Stimulated activated CD8-positive, alpha-beta memory T cell treated with anti-CD3 and anti-CD28 coated beads, Interleukin-4, amount 100 ng/mL, for 1 hour (primary cell): ENCODE measurements at places on chromosomes 12 and 14.

DNA sequence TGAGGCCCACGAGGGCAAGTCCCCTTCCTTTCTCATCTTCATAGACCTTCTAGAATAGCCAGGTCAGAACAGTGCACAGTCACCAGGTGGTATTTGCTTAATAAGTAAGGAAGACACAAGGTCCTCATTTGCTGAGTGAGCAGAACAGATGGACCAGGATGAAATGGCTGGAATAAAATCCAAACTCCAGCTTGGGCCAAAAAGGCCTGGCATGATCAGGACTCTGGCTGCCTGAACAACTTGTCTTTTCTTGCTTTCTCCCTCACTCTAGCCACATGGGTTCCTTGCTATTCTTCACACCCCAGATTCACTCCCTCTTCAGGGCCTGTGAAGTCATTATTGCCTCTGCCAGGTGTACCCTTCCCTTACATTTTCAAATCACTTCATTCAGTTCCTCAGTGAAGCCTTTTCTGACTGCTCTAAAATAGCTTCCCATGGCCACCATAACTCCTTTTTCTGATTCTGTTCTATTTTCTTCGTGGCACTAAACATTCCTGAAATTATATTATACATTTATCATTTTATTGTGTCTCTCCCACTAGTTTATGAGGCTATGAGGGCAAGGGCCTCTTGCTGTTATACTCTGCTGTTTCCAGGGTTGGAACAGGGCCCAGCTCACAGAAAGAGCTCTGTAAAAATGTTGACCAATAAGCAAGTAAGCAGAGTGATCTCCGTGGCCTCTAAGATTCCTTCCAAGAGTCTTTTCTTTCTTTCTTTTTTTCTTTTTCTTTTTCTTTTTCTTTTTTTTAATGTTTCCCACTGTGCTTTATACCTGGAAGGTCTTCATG lies 150.8 kb downstream of the TTC8 start:
- DNase-seq: no peak

GRCh38 chr12:114483996-114484395 lies 78.1 kb upstream of the TBX5 start:
- DNase-seq: no peak

- DNase-seq: no peak
Observed at GRCh38 chr12:45049912-45050750, 768 bp downstream of the DBX2 start.

GRCh38 chr14:88421286-88421685 lies 35.8 kb downstream of the SPATA7 start:
- DNase-seq: no peak

DNA sequence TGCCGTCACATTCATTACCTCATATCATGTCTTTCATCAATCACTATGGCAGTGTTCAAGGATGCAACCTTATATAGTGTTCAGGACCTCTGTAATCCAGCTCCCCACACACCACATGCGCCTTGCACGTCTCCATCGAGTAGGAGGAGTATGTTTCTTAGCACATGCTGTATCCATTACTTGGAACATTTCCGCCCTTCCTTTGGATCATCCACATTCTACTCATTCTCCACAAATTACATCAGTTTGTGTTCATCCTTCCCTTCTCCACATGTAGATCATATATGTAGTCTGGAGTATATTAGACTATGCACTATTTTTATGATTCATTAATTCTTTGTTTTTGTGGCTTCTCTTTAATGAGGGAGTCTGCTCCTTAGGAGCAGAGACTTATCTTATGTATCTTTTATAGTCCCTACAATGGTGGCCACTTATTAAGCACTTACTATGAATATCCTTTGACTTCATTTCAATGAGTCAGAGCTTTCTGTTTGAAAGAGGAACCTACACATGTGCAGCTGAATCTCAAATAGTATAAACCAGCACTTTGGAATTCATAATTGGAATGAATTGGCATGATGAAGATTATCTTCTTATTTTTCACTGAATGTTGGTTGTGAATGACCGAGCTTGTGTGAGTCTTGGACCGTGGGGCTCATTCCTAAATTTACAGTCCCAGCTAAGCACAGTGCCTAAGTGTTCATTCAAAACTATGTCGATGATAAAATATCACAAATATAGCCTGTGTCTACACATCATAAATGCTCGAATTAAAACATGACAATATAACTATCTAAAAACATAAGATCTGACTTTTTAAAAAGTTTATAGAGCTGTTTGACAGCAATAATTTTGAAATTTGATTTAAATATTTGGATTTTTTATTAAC lies 30.2 kb upstream of the NPAS3 start:
- no peak for DNase-seq

GRCh38 chr12:98533723-98534251 lies 18.4 kb downstream of the TMPO start:
- DNase-seq: no peak

- DNase-seq: peak; percentile 52
Observed at GRCh38 chr14:102928412-102929240, 6.2 kb downstream of the AMN start.

DNA sequence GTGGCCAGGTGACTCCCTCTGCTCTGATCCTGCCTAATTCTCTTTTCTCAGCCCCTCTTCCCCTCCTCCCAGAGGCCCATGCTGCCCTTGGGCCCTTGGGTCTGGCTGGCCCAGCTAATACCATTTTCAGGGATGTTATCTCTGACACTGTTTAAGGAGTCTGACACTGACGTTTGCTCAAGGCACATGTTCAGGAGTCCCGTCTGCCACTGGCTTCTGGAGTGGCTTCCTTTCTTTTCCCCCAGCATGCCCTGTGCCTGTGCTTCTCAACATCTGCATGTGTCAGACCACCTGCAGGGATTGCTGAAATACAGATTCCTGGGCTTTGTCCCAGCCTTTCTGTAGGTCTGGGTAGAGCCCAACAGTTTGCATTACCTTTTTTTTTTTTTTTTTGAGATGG lies 128.9 kb downstream of the BCL11B start:
- no peak for DNase-seq

GRCh38 chr12:124508381-124509079 lies 58.9 kb downstream of the NCOR2 start:
- no peak for DNase-seq

- no peak for DNase-seq
Observed at GRCh38 chr14:96603350-96604255, 101.4 kb downstream of the PAPOLA start.

DNA sequence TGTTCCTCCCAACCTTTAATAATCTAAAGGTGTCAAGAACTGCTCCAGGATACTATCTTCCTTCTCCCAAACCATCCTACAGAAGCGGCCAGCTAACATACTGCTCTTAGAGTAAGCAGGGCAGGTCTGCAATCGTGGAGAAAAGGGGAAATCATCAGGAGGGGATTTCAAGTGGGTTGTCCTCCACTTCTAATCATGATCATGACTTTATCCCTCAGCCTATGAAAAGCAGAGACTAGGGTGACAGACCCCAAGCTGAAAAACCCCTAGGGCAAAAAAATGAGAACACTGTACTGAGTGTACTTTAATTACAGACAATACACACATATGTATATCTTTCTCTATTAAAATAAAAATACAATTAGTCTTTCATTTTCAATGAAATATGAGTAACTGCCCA lies 13.9 kb downstream of the DUSP16 start:
- DNase-seq: no peak

DNA sequence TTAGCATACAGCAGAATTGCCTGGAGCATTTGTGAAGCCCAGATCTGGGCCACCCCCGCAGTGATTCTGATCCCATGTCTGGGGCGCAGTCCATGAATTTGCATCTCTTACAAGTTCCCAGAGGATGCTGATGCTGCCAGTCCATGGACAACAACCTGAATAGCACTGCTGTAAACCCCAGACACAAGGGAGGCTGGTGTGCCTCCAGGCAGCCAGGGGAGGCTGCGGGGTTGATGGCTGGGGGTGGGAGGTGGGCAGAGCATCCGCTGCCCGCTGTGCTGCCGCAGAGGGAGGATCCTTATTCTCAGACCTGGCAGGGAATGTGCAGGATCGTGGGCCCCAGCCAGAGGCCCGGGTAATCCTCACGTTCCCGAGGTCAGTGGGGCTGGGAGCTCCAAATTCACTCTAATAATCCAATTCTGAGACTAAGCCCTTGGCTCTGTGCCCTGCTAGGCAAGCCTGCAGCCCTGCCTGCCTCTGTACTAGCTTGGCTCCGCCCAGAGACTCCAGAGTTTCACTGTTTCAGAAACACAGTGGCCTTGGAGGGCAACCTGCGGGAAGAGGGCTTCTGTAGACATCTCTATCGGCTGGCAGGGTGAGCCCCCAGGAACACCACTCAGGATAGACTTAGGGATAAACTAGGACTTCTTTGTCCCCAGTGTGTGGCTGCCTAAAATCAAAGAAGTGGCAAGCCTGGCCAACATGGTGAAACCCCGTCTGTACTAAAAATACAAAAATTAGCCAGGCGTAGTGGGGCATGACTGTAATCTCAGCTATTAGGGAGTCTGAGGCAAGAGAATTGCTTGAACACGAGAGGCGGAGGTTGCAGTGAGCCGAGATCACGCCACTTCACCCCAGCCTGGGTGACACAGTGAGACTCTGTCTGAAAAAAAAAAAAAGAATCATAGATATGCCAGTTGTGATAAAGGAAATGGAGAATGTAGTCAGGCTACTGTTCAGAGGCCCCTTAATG lies 17.8 kb upstream of the MLEC start:
- no peak for DNase-seq

DNA sequence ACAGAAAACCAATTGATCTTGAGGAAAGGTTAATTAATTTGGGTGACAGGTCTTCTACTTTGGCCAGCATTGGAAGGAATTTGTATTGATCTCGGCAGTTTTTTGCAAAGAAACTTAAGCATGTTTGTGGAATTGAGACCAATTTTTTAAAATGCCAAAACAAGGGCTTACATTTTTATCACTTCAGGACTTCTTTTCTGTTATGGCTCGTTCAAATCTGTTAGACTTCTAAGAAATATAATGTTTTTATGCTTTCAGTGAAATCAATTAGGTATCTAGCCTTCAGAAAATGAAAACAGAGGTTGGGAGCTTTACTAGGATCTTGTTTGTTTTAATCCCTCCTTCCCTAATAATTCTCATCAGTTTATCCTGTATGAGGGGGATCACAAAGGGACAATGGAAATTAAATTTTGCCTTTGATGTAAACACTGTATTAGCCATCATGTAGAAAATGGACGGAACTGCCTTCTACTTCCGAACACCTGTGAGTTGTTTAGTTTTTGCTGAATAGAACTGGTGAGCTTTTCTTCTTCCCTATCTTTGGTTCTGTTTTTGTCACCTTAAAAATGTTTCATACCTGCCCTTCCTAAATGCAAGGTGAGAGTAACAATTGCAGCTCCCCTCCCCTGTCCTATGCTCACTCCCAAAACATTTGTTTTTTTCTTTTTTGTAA lies 7.8 kb downstream of the FOXA1 start:
- no peak for DNase-seq

DNA sequence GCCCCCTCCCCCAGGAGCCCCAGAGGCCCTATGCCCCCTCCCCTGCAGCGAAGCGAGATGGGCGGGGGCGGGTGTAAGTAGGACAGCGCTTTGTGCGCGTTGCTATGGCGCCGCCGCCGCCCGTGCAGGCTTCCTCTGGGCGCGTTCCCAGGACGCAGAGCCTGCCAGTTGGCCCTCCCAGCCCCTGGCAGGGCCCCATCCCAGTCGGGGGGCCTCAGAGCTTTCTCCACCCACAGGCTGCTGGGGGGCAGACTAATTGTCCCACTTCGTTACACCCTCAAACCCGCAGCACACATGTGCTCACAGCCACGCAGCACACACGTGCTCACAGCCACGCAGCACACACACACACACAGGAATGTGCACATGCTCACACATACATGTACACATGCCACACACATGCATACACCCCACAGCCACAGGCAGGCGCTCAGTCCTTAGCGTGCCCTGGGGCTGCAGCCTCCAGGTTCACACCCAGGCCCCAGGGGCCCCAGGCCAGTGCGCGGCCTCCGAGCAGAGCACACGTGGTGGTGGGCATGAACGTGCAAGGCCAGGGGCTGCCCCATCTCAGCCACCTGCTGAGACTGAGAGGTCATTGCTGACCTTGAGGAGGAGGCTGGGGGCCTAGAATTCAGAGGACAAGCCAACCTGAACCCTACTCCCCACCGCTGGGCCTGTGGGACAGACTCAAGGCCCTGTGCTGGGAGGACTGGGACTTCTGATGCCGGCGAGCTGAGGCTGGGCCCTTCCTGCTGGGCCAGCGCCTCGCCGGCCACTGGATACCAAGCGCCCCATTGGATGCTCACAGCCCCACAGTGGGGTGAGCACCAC lies 15.6 kb downstream of the TRMT61A start:
- DNase-seq: no peak

GRCh38 chr12:19546611-19547162 lies 107.4 kb downstream of the AEBP2 start:
- DNase-seq: no peak

- no peak for DNase-seq
Observed at GRCh38 chr12:42204362-42204761, 33.7 kb downstream of the YAF2 start.

GRCh38 chr14:68774771-68775613 lies 17.9 kb downstream of the ZFP36L1 start:
- DNase-seq: no peak

GRCh38 chr12:2613326-2614073 lies 181.3 kb upstream of the FKBP4 start:
- no peak for DNase-seq

GRCh38 chr14:32662211-32662610 lies 276.5 kb upstream of the NPAS3 start:
- no peak for DNase-seq

GRCh38 chr12:69106482-69107118 lies 132.8 kb upstream of the CPSF6 start:
- DNase-seq: no peak

DNA sequence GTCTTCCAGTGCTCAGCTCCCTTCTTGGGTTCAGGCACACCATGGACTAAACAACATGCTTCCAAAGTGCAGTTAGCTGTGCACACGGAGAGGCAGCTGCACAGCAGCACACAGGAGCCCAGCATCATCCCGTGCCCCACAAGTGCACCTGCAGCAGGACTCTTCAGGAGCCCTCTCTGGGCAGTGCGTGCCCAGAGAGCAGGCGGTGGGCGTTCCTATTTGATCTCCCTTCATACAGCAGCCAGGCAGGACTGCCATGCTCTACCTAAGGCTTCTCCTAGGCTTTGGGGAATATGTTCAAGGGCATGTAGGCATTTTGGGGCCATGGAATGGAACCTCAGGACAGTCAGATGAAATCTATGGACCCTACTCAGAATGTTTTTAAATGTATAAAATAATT lies 35.5 kb downstream of the ANO2 start:
- DNase-seq: no peak

- no peak for DNase-seq
Observed at GRCh38 chr12:55428331-55429243, 2.5 kb downstream of the OR6C76 start.

DNA sequence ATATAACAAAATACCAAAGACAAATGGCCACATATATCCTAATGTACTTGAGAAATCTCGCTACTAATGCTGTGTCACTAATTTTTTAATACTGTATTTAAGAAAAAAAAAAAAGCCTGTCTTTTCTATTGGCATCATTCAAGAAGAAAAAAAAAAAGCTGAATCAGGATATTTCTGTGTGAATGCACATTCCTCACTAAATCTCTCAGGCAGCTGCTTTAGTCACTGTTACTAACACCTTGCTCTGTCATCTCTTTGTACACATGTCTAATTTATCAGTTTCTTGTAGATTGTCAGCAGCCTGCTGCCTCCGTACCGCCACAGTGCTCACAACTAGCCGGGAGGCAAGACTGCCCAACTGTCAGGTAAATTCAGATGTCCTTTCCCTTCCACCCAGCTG lies 32.0 kb upstream of the FGD4 start:
- DNase-seq: no peak
